ENCODE measurements at places on chromosomes 7 and 10. TPM values are rescaled to one million over a fixed set of nuclear protein-coding genes. Genes with fewer than 3 reads are reported as not detected.

Gene MBL2
- not detected for total RNA-seq

Gene TMEM225B
- total RNA-seq, result not detected

Gene AMPH
- 2.4 TPM for total RNA-seq

DNA sequence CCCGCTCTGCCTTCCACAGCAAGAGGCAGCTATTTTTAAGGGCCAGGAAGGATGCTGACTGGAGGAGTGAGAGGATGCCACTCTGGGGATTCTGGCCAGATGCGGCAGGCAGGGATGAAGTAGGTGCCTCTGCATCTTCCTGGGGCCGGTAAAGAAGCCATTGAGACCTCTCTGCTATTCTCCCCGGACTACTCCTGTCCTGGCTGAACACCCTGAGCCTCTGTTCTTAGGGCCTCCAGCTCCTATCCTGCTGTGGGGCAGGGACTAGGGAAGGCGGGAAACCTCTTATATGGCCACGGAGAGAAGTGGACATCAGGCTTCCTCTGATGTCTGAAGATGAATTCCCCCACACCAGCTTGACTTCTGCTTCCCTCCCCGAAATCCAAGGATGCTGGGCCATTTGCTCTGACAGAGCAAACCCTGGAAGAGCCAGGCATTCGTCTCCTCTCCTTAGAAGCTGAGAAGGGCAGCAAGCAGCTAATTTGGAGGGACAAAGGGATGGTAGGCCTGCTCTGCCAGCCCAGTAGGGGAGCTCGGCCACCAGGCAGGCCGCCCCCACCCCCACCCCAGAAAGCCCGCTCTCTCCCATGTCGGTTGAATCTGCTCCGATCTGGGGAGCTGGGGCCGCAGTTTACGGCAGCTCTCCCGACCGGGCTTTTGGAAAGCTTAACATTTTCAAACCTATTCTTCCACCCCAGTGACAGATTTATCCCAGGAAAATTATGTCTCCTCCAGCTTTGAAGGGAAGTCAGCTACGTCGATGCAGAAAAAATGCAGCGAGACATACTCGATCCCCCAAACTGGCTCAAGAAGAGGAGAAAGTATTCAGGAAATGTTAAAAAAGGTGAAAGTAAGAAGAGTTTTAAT is 2.8 kb downstream of the FGF8 start:
- no peak for DNase-seq
